ENCODE measurements at places on chromosomes 2 and 18.

GRCh38 chr2:27416151-27416550, 6.8 kb upstream of the PPM1G start:
- no peak for DNase-seq

- DNase-seq, result no peak
These were observed 64.1 kb downstream of the DTNA start for GRCh38 chr18:34773961-34774766.

DNA sequence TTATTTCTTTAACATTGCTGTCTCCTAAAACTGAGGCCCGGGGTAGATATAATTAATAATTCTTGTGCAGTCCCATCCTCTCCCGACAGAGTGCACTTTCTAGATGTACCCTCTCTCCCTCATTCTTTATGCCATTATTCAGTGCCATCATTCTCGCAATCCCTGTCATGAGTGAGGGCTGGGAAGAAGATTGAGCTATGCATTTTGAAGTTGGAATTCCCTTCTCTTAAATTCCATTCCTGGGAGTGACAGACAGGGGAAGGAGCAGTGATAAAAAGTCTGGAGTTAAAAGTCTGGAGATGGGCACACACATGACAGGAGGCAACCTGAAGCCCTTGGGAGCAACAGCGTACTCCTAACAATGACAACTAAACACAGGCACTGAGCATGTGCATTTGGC, 2.6 kb upstream of the KCNE4 start:
- no peak for DNase-seq

DNA sequence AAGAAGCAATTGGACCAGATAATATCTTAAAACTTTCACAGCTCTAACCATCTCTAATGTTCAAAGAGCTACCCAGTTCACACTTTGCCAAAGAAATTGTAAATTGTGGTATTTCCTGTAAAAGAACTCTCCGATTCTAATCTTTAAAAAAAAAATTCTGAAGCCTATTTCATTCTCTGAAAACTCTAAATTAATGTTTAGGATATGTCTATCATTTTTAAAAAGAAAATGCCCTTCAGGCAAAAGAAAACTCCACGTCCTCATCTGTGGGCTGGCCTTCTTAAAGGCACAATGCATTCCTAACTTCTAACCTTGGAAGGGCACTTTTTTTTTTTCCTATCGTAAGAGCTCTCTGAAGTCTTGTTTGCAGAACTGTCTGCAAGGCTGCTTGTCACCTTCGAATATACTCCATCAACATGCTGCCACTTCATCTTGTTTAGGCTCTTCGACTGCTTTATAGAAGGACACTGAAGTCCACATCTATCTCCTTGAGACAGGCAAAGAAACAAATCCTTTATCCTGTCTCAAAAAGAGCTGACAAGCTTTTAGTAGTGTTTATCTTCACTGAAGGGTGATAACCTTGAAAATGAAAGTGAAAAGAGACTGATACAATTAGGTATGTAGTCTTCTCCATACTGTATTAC, 124.3 kb upstream of the SLC39A10 start:
- DNase-seq, result no peak

- DNase-seq, result no peak
These were observed 34.6 kb upstream of the MAL start for GRCh38 chr2:94990956-94991355.

DNA sequence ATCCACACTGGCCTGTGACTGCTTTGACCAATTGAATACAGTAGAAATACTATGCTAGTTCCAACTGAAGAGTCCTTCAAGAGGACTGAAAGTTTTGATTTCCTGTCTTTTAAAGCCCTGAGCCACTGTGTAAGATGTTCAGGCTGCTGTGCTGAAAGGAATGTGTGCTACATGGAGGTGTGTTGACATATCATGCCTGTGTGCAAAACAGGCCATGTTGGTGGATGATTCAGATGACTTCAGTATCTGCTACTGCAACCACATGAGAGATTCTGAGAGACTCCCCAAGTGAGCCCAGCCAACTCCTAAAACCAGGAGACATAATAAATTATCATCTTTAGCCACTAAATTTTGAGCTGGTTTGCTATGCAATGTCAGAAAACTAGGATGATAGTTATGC, 662.9 kb downstream of the ZEB2 start:
- no peak for DNase-seq

DNA sequence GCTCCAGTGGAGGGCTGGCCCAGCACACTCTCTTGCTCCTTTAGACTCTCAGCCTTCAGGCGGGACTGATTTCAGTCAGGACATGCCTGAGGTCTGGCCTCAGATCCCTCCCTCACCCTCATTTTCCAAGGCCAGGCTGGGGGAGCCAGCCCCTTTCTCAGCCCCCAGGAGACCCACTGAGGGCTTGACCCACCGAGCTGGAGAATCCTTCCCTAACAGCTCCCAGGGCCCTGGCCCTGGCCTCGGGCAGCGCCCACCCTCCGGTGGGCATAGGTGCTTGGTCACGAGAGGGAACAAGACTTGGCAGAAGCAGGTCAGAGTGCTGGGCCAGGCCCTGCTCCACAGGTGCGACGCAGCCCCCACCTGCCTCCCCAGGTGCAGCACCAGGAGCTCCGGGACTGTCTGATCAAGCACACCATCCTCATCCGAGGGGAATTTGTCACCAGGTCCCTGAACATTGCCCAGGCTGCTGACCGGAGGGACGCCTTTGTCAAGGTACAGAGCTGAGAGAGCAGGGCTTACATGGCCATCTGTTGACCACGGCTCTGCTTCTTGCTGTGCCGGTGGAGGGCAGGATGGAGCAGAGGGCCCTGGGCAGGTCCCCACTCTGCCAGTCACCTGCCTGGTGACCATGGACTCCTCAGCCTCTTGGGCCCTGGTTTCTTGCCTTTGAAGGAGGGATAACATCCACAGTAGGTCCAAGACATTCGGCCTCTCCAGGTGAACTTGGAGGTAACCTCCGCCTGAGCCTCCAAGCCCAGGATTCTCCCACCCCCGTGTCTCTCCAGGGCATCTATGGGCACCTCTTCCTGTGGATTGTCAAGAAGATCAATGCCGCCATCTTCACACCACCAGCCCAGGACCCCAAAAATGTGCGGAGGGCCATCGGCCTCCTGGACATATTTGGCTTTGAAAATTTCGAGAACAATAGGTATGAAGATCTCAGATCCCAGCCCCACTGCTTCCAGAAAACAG, 46.3 kb downstream of the MYO7B start:
- no peak for DNase-seq

GRCh38 chr18:52312346-52312745, 27.7 kb upstream of the DCC start:
- no peak for DNase-seq

DNA sequence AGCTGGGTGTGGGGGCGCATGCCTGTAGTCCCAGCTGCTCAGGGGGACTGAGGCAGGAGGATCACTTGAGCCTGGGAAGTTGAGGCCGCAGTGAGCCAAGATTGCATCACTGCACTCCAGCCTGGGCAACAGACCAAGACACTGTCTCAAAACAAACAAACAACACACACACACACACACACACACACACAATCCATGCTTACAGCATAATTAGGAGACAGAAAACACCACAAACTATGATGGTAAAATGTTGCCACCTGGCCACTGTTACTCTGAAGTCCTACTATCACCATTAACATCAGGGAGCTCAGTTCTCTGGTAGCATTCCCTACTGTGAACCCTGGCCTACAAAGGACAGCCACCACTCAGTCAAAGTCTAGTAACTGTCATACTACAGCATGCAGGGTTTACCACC, 18.3 kb downstream of the DNPEP start:
- peak; percentile 10 for DNase-seq

DNA sequence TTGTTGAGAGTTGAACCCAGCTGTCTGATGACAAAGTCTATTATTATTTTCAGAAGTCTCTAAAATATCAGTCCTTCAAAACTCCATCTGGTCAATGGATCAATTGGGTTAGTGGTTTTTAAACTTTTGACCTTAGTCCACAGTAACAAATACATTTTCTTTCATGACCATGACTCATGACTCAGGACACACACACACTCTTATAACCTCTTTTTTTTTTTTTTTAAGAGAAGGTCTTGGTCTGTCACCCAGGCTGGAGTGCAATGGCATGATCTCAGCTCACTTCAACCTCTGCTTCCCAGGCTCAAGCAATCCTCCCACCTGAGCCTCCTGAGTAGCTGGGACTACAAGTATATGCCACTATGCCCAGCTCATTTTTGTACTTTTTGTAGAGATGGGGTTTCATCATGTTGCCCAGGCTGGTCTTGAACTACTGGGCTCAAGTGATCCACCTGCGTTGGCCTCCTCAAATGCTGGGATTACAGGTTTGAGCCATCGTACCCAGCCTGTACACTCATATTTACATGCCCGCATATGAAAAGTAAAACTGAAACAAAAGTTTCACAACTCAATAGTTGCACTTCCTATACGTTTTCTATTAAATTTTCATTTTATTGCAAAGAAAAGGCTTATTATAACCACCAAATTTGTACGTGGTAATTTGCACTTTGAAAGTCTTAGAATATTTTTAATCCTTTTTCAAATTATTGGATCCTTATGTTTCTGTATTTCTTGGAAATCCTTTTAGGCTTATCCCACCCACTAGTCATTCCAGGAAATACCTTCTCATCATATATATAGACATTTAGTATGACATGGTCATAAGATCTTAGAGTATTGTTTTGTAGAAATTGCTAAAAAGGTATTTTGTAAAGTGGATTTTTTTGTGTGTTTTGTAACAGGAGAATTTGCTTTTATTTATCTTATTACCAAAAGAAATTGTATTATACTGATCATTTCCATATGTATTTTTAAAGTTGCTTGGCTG, 199.0 kb downstream of the LPIN1 start:
- DNase-seq, result no peak

- DNase-seq, result no peak
These were observed 55.3 kb downstream of the KCTD1 start for GRCh38 chr18:26493021-26493420.

GRCh38 chr18:7414459-7414858, 152.7 kb upstream of the PTPRM start:
- no peak for DNase-seq

GRCh38 chr18:30684825-30685481, 357.6 kb downstream of the DSC3 start:
- DNase-seq, result no peak

DNA sequence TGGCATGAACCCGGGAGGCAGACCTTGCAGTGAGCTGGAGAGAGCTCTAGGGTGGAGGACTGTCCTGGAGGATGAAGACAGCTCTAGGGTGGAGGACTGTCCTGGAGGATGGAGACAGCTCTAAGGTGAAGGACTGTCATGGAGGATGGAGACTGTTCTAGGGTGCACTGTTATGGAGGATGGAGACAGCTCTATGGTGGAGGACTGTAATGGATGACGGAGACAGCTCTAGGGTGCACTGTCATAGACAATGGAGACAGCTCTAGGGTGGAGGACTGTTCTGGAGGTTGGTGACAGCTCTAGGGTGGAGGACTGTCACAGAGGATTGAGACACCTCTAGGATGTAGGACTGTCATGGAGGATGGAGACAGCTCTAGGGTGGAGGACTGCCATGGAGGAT, 21.1 kb upstream of the KCNG2 start:
- DNase-seq, result no peak

- no peak for DNase-seq
These were observed 138.7 kb upstream of the CCDC150 start for GRCh38 chr2:196500686-196501431.

DNA sequence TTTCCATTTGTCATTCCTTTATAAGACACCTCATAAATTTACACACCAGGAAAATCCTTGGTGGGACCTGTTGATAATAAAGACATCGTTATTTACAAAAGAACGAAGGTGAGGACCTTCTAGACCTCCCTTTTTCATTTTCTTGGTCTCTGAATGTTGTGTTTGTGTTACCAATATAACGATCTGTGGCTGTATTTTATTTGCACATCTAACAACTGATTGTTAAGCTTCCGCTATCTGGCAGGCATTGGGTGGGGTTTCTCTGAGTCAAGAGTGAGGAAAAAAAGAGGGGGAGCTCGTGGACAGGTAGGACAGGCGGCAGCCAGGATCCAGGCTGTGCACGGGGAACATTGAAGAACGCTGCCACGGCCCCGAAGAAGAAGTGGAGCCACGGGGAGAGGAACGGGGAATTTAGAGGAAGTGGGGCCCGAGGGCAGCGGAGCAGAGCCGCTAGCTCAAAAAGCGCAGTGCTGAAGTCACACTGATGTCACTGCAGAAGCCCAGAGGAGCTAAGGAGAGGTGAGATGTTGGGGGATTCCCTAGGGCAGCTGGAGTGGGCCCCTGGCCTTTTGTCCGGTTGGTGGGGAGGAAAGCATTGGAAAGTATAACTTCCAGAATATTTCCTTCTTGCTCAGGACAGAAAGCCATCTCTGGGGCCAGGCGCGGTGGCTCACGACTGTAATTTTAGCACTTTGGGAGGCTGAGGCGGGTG, 20.9 kb upstream of the DNMT3A start:
- DNase-seq, result no peak

DNA sequence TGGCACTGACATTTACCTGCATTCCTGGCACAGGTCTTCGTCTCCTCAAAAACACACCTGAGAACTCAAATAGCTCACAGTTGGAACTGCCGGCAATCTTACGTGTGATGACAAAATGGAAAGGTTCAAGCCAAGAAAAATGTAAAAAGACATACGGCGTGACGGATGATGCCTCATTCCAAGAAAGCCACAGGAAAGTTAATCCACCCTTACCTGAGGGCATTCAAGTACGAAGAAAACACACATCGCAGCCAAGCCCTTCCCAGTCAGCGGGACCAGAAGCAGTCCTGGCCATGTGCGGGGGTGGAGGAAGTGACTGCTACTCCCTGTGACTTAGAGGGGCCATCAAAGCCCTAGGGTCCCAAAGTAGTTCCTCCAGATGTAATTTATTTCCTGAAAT, 986.3 kb upstream of the CELF4 start:
- DNase-seq, result no peak

GRCh38 chr2:168394262-168394661, 61.8 kb upstream of the CERS6 start:
- DNase-seq, result no peak

- no peak for DNase-seq
These were observed 248.8 kb upstream of the SLC39A10 start for GRCh38 chr2:195408196-195408595.

DNA sequence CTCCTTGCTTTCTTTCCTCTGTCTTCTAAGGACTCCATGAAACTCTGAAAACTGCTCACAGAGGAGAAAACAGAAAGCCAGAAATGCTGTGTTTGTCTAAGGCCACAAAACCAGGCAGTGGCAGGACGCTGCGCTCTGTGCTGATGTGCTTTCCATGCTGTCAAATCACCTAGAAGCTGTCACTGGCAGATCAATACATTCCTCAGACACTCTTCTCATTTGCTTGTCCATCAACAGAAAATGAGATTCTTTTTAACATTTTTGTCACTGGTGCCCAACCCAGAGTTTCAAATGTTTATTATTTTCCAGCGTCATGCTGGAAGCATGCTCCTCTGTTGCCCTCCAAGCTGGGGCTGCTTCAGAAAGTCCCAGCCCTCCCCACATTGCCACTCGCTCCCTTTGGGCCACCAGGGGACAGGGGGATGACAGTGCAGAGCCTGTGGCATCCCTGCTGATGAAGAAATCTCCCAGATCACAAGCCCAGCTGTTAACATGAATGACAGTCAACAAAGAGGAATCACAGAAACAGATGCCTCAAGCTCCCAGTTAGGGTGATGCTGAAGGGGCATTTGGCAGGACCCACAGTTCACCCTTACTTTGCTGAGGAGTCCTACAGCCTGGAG, 117.5 kb upstream of the MEIS1 start:
- no peak for DNase-seq

All from NCI-H1694 treated with DMSO at 0.1 percent for 48 hours (cell line).